ENCODE measurements at places on chromosomes 4 and X.

DNA sequence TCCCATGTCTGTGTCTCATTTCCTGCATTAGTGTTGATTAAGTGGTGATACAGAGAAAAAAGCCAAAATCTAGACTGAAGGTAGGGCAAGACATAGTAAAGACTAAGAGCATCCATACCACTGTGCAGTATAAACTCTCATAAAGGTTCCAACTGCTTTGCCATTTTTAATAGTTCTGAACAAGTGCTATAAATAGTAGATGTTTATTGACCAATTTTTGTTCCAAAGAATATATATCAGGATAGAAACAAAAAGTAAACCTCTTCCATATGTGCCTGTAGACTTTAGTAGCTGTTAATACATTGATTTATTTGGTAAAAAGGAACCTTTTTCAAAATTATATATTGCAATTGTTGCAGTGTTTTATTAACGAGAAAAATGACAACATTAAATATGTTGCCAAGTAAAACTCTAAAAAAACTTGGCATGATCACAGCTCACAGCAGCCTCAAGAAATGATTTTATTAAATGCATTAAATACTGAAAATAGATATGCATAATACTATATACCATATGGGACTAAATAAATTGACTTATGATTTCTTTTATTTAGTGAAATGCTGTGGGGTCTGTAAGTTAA lies 22.3 kb upstream of the AASDH start:
- no peak for DNase-seq

GRCh38 chr4:36273276-36273675 lies 8.1 kb upstream of the DTHD1 start:
- no peak for DNase-seq

GRCh38 chr4:8832113-8832915 lies 39.3 kb downstream of the HMX1 start:
- DNase-seq = no peak

DNA sequence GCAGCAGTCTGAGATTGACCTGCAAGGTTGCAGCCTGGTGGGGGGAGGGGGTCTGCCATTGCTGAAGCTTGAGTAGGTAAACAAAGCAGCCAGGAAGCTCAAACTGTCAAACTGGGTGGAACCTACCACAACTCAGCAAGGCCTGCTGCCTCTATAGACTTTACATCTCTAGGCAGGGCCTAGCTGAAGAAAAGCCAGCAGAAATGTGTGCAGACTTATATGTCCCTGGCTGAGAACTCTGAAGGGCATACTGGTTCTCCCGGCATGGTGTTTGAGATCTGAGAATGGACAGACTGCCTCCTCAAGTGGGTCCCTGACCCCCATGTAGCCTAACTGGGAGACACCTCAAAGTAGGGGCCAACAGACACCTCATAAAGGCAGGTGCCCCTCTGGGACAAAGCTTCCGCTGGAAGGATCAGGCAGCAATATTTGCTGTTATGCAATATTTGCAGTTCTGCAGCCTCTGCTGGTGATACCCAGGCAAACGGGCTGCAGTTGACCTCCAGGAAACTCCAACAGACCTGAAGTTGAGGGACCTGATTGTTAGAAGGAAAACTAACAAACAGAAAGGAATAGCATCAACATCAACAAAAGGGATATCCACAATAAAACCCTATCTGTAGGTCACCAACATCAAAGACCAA lies 167.6 kb downstream of the GC start:
- no peak for DNase-seq

GRCh38 chr4:147236806-147237205 lies 244.1 kb upstream of the EDNRA start:
- no peak for DNase-seq

GRCh38 chr4:158781963-158782362 lies 13.1 kb downstream of the FNIP2 start:
- DNase-seq = no peak

- DNase-seq = no peak
These were observed 225.2 kb downstream of the MGST2 start for GRCh38 chr4:139890816-139891215.

- DNase-seq = no peak
These were observed 18.1 kb downstream of the CHIC1 start for GRCh38 chrX:73581002-73581628.

- DNase-seq = no peak
These were observed 496.9 kb downstream of the RAB28 start for GRCh38 chr4:12987284-12987683.

- no peak for DNase-seq
These were observed 8.1 kb upstream of the NDST4 start for GRCh38 chr4:115121351-115122043.

- no peak for DNase-seq
These were observed at the start of gene TMEM156 for GRCh38 chr4:39032218-39033085. Gene TMEM156 (minus strand): TSS chr4:39032409. CDS start chr4:39032313, 96 bp downstream.

- DNase-seq = no peak
These were observed 835.1 kb upstream of the IGFBP7 start for GRCh38 chr4:57945298-57945697.

DNA sequence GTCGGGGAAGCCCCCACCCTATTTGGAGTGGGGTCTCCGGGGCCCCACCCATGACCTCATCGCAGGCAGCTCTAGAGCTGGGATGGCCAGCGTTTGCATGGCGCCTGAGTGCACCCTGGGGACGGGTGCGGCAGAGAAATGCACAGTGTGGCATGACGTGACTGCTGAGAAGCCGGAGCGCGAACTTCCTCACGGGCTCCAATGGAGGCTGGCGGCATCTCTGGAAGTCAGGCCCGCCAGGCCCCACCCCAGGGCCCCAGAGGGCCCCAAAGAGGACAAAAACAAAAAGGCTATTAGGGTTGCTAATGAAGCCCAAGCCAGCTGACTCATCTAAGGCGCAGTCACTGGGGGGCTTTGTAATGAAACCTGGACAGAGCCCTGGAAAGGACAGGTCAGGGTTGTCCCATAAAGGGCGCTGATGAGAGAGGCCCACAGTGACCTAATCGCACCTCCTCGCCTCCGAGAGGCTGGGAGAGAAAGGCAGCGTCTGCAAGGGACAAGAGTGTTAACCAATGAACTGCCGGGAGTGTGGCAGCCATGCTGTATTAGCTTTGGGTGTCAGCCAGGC lies 86.0 kb upstream of the C1QTNF7 start:
- no peak for DNase-seq

GRCh38 chrX:143854006-143854405 lies 29.9 kb upstream of the UBE2NL start:
- DNase-seq = no peak

- no peak for DNase-seq
These were observed 35.6 kb downstream of the FAM47B start for GRCh38 chrX:34978171-34978570.

DNA sequence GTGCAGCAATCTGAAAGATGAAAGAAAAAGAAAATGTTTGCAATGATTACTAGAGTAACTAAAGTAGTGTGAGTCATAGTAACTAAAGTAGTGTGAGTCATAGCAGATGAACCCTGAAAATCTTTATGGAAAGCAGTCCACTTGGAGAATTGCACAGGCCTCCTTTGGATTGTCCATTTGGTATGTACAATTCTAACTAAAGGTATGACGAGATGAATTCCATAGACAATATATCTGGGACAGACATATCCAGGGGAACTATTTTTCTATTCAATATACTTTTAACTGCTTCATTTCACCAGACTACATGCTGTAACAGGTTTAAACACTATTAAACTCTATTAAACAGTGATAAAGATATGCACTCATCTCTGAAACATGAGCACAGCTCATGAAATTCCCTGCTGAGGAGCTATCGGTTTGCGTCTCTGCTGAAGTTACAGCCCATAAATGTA lies 798.7 kb downstream of the PCDH7 start:
- no peak for DNase-seq

DNA sequence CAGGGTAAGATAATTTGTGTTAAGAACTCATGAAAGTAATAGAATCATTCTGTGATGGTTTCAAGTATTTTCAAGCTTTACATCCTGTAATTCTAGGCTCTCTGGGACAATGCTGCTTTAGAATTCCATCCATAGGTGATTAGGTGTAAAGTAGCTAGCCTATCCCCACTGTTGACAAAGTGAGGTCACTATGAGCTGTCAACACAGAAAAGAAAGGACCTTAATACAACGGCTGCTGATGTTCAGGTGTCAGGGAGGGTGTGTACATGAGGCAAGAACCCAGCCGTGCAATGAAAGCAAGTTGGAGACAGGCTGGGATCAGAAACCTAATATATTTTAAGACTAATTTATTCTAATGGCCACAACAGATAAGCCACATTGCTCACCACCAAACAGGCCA lies 36.8 kb upstream of the SH3RF1 start:
- DNase-seq = no peak

- DNase-seq = peak; percentile 26
These were observed 69.6 kb upstream of the C4orf50 start for GRCh38 chr4:6087669-6088341.

DNA sequence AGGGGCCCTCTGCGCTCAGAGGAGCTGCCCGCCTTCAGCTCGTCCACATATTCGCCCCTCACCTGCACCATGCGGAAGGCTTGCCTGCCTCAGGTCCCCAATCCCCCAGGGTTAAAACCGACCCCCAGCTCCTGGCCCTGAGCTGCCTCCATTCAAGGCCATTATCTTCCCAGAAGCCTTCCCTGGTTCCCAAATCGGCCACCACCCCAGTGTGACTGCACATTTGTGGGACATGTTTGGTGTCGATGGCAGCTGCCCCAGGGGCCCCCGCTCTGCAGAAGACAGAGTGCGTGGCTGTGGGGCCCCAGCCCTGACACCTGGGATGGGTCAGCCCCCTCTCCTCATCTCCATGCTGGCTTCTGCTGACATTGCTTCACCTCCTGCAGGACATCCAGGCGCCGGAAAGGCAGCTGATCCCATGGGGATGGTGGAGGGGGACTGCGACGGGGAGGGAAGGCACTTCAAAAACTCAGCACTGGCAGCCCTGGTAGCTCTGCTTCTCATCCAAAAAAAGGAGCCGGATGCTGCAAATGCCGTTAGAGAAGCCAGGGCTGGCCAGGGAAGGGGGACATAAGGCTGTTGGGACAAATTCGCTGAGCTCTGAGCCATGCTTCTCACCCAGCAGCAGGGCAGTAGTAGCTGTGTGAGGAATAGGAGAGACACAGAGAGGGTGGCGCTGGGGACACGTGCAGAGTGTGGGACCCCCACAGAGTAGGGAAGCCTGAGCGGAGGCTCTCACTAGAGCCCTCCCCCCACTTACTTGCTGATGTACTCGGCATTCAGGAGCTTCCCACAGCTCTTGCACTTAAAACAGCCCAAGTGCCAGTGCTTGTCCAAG lies 78.5 kb downstream of the ABLIM2 start:
- DNase-seq = no peak

All from T47D (cell line).